EH (cell line): ENCODE measurements at places on chromosomes 4 and X.
A peak's percentile ranks its signal among the peaks of the same experiment; 100 is the strongest.

- no peak for DNase-seq
These were observed 5.2 kb downstream of the PNMA5 start for GRCh38 chrX:152988536-152989291.

DNA sequence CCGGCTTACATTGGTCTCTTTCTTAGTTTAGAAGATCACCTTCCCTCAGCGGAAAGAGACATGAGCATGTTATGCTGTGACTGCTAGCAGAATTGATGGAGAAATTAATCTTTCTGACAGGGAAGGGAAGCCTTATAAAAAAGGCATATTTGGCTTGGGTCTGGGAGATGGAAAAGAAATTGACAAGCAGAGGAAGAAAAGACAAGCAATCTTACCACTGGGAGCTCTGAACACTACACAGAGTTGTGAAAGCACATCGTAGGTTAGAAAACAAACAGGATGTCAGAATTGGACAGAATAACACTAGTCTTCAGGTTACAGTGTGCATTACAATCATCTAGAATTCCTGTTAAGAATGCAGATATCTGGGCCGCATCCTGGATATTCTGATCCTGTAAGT is 1493.8 kb upstream of the IGFBP7 start:
- DNase-seq: no peak

DNA sequence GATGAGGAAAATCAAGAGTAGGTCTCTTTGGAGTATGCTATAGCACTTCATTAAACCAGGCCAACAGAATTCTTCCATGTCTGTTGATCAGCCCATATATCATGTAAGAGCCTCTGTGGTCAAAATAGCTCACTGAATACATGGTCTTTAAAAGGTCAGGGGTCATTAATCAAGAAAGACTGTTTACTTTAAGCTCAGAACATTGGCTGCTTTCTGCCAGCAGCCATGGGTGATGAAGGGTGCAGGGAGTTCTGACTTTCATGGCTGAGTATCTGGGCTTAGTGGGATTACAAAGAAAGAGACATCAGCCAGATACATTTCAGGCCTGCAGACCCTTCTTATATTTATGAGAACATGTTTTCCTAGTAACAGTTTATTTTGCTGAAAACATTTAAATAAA is 7.1 kb upstream of the C4orf54 start:
- DNase-seq: no peak

DNA sequence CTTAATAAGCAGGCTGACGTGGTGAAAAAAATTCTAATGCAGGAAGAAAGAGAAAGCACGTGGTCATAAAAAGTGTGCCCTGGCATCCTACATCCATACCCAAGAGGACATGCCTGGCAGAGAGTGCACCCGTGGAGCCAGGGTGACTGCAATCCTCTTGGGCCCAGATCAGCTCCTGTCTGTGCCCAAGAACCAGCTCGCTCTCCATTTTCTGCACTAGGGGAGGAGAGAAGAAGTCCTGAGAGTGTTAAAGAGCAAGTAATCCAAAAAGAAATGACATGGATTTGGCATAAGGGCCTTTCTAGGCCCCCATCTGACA is 483.1 kb downstream of the BCOR start:
- DNase-seq: no peak

- DNase-seq: peak; percentile 72
These were observed at the start of gene ELF4 for GRCh38 chrX:130110379-130111219. Gene ELF4, minus strand, starts transcription at chrX:130110497. Its CDS starts 29,167 bp downstream, at chrX:130081330.

GRCh38 chrX:10199212-10199611 is 42.4 kb downstream of the CLCN4 start:
- DNase-seq: peak; percentile 36

GRCh38 chrX:136055651-136056221 is 70.5 kb downstream of the SLC9A6 start:
- DNase-seq: peak; percentile 90

DNA sequence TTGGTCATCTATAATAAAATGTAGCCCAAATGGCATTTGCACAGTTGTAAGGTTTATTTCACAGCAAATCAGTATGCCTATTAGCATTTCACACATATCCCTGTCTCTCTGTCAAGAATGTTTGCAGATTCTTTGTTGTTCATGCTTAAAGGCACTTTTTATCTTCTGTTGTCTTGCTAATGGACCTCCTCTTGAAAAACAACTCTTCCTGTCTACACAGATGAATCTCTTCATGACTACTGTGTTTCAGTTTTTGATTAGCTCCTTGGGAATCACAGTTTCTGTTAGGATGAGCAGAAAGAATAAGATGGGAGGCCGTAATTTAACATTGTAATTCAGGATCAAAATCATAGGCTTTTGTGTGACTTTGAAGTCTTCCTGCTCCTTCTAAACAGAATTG is 35.5 kb upstream of the SLC4A4 start:
- DNase-seq: no peak

DNA sequence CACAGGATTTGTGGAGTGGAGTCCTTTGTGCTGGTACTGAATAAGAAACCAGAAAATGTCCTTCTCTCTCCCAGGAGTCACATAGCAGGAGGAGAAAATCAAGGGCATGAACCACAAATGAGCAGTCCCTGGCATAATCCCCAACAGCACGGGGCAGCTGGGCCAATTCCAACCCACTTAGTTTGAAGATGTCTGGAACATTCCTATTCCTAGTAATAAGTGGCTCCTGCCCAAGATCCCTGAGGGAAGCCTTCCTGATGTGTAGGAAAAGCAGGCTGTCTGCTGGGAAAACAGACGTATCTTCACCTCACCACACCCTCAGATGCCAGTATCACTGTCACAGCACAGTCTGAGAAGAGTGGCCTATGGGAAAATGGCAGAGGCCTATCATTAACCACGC is 182.8 kb upstream of the MAP3K15 start:
- peak; percentile 83 for DNase-seq

- DNase-seq: peak; percentile 1
These were observed 1995.9 kb downstream of the C4orf33 start for GRCh38 chr4:131091896-131092295.

GRCh38 chr4:89753601-89754066 is 83.3 kb downstream of the SNCA start:
- DNase-seq: peak; percentile 95

DNA sequence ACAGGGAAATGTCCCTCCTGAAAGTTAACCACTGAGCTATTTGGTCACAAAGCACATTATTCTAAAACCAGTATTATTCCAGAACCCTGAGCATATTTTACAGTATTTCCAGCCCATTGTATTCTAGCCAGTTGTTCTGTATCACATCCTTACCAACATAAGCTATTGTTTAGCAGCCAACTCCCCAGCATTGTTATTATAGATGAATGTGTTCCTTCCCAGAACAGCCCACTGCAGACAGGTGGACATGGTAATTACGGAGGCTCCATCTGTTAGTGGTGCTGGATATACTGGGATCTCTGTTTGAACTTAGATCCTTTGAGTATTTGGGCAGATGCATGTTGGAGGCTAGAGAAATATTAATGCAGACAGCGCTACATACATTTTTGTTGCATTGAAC is 126.1 kb downstream of the MGST2 start:
- DNase-seq: no peak

GRCh38 chrX:19544693-19545305 is 29.5 kb upstream of the MAP3K15 start:
- DNase-seq: peak; percentile 61

DNA sequence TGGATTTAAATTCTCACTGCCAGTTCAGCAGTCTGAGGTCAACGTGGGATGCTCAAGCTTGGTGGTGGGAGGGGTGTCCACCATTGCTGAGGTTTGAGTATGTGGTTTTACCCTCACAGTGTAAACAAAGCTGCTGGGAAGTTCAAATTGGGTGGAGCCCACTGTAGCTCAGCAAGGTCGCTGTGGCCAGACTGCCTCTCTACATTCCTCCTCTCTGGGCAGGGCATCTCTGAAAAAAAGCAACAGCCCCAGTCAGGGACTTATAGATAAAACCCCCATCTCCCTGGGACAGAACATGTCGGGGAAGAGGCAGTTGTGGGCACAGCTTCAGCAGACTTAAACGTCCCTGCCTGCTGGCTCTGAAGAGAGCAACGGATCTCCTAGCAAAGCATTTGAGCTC is 14.9 kb upstream of the RRAGB start:
- no peak for DNase-seq

DNA sequence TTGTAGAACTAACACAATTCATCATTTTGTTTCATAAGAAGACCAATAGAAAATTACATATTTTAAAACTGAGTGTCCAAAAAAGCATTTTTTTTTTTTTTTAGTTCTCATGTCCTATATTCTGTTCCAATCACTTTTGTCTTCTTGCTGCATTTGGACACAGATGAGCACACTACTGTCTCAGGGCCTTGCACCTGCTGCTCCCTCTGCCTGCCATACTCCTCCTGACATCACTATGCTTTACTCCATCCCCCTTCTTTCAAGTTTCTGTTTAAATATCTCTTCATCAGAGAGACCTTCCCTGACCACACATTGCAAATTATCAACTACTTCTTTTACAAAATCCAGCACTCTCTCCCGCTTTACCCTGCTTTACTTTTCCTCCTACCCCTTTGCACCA is 230.7 kb upstream of the GK2 start:
- DNase-seq: no peak

DNA sequence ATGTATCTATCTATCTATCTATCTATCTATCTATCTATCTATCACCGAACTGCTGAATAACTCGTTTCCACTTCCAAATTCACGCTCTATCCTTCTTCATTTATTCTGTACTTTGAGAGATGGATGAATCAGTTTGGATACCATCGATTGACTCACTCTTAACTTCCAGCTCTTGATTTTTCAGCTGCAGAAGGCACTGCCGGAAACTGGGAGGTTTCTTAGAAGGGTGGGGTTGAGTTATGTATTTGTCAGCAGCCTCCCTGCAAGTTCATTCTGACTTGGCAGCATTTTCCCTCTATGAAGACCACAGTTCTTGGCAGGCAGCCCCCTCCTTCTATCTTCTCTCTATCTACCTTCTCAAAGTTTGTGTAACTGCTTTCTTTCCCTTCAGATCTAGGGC is 112.0 kb upstream of the MAGEB18 start:
- no peak for DNase-seq

DNA sequence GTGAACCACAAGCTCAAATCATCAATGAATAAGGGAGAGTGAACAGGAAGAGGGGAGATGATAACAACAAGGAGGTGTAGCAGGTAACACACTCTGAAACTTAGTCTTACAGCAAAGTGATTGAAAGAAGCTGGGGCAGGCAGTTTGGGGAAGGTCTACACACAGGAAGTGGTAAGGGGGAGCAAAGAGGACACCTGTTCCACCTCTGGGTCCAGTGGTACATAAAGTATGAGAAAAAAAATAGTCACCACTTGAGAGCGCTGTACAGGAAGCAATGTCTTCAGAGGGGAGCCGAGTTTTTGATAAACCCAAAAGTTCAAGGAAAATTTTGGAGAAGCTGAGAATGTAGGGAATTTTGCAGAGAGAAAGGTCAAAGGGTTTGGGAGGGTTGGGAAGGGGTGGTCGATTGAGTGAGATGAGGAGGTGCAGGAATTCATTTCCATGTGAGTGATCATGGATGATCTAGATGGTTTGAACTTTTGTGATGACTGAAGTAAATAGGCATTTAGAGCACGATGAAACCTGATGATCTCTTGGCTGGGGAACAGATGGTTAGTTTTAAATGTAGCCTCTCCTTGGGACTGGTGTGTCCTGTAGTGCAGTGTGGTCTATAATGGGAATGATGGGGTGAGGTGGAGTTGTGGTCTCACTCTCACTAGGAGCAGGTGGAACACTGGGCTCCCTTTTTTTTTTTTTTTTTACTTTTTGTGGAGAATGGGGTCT is 142.0 kb downstream of the RBMX2 start:
- DNase-seq: peak; percentile 3

DNA sequence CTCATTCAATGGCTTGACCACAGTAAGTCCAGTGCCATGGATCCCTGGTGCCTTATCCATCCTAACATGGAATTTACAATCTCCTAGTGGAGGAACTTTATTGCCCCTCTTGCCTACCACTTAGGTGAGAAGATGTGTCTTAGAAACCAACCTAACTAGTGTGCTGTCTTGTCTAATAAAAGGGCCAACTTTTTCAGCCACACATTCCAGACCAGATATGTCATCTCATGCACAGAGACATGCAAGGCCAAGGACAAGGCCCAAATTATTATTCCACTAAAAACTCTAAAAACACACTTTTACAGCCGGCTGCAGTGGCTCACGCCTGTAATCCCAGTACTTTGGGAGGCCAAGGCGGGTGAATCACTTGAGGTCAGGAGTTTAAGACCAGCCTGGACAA is 10.6 kb upstream of the PRDX4 start:
- DNase-seq: peak; percentile 74

- DNase-seq: no peak
These were observed 1051.7 kb downstream of the C4orf33 start for GRCh38 chr4:130147641-130148040.

DNA sequence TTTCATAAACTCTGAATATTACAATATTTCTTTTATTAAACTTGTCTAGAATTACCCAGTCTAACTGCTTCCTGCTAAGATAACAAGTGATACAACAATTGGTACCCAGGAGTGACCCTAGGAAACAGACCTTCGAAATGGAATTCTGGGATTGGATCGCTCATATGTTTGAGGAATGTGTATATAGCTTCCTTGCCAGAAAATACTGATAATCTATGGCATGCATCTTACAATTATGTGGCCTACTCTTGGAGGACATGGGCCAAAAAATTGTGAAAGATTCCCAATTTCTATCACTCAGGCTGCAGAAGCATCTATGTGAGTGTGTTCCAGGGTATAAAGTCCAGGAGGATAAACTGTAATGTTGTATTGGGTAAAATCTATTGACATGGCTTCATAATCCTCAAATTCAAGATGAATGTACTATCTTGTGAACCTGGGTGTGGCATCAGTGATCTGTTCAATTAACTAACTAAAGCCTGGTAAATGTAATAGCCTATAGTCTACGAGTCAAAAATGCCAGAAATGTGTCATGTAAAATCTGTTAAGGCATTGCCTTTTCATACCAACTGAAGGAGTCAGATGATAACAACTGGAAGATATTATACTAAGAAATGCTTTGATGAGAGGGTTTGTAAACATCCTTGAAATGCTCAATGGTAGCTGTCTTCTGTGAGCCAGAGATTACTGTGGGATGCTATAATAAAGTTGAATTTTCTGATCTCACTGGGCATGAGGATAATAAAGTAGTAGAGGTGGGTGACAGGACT is 1499.3 kb downstream of the PCDH7 start:
- DNase-seq: no peak

GRCh38 chrX:74408304-74408703 is 13.0 kb upstream of the SLC16A2 start:
- DNase-seq: no peak

GRCh38 chrX:154546354-154547244 is at the start of gene G6PD:
Gene G6PD, minus strand, starts transcription at chrX:154546846. Its CDS starts 691 bp downstream, at chrX:154546155.
- peak; percentile 75 for DNase-seq

GRCh38 chr4:26323821-26324220 is 3.0 kb downstream of the RBPJ start:
- peak; percentile 68 for DNase-seq
